Progenitor cell of endocrine pancreas (in vitro differentiated cells): ENCODE measurements at places on chromosomes 6 and 20.
A peak's percentile ranks its signal among the peaks of the same experiment; 100 is the strongest.

DNA sequence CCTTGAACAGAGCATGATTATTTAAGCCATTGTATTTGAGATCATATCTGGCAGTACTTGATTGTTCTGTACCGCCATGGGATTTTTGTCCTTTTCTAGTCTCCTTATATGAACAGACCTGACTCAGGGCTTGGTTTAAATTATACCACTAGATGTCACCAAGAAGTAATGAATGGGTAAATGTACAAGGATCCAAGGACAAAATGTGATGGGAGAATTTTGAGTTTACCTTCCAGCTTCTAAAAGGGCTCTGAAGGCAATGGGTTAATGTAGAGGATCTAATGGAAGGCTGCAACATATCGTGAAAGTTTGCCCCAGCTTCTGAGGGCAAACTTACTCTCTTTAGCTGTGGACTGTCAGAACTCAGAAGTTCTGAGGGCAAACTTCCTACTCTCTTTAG is 12.0 kb downstream of the RNF8 start:
- no peak for DNase-seq

DNA sequence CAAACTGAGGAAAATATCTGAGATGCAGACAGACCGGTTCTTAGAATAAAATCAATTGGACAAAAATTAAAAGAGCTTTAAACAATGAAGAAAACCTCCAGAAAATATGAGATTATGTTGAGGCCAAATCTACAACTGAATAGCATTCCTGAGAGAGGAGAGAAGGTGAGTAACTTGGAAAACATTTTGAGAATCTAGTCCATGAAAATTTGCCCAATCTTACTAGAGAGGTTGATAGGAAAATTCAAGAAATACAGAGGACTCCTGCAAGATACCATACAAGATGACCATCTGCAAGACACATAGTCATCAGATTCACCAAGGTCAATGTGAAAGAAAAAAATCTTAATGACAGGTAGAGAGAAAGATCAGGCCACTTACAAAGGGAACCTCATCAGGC is 437.7 kb upstream of the ADGRB3 start:
- DNase-seq = no peak

GRCh38 chr6:27617046-27617687 is 144.3 kb upstream of the ZNF184 start:
- DNase-seq = no peak

DNA sequence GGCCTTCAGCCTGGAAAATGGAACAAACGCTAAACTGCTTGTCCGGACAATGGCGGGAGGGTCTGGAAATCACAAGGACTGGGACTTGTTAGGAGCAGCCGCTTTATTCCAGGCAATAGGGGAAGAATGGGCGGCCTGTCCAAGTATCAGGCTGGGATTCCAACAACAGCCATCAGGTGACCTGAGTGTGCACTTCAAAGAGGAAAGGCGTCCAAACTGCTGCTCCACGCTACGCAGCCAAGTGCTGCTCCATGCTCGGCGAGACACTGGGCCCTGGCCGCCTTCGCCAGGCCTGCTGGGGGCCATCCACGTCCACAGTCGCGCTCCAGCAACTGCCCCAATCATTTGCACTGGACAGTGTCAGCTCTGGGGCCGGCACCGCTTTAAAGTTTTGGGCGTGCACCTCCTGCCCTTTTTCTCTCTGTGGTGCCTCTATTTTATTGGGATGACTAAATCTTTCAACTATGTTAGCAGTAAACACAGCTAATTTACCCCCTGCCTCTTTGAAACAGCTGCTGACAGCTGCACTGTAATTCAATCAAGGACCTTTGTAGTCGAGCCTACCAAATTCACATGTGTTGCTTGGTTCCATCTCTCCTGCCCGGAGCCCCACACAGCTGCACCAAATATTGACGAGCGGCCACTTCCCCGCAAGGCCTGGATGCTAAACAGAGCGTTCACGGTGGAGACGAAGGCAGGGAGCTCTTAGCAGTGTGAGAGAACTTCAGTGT is 98.3 kb downstream of the BMP7 start:
- DNase-seq = no peak

DNA sequence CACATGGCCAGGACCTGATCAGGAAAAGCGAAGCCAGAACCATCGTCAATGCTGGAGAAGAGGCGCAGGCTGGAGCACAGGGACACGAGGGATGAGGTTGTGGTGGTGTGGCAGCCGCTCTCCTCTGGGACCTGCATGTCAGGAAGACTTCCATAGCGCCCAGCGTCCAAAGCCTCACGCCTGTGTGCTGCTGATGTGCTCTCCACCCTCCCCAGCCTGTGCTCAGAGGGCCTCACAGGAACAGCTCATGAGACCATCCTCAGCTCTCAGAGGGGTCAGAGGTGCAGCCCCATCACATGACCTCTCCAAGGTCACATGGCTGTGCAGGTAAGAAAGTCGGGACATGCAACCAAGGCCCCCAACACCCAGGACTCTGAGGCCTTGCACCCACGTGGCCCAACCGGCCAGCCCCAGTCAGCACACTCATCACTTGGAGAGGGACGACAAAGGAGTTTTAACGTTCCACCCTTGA is 84.4 kb downstream of the NINL start:
- no peak for DNase-seq

- no peak for DNase-seq
Measured at GRCh38 chr6:107712237-107712664, 111.9 kb downstream of the SCML4 start.

- DNase-seq = no peak
Measured at GRCh38 chr6:38445925-38446324, 193.8 kb downstream of the BTBD9 start.

GRCh38 chr6:110055387-110055735 is 77.2 kb downstream of the GPR6 start:
- no peak for DNase-seq

DNA sequence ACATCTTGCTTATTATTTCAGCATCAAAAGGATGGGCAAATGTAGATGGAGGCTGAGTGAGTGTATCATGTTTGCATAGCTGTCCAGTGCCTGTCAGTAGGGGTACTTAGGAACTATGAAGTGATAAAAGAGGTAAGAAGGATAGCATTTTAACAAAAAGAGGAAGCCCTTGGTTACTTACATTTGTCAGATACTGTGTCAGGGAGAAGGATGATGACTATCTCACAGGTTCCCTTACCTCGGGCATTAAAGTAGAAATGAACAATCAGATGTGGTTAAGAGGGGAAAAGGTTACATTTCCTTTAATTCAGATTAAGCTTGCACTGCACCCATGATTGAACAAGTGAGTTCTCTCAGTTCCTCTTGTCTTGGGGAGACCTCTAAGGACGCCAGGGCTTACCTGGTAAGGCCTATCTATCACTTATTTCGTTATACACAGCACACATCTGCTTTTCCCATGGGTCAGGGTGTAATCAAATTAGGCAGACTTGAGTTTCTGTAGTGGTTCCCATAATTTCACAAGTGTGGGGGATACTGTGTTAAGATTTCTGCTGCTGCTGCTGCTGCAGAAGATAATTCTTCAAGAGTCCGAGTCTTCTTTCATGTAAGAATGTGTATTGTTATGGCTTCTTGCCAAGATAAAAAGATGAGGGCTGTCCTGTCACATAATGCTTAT is 4.5 kb downstream of the FOXO3 start:
- DNase-seq = no peak

- DNase-seq = peak; percentile 26
Measured at GRCh38 chr6:15948930-15949900, 179.7 kb upstream of the MYLIP start.

DNA sequence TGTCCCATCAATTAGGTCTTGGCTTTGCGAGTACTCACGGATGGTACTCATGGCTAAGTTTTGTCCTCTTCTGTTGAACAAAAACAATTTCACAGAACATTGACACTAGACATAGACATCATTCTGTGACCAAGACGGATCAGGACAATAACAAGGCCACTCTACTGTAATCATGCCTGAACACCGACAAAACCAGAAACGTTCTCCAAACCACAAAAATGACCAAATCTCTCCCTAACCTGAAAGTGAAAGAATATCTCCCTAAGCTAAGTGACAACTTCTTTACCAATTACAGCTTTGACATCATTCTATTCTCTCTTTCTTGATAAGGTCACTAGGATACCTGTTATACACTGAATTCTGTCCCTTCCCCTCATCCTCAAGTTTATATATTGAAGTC is 40.0 kb upstream of the SLC2A12 start:
- DNase-seq = no peak

- no peak for DNase-seq
Measured at GRCh38 chr6:26427451-26427809, 12.9 kb upstream of the BTN3A3 start.

DNA sequence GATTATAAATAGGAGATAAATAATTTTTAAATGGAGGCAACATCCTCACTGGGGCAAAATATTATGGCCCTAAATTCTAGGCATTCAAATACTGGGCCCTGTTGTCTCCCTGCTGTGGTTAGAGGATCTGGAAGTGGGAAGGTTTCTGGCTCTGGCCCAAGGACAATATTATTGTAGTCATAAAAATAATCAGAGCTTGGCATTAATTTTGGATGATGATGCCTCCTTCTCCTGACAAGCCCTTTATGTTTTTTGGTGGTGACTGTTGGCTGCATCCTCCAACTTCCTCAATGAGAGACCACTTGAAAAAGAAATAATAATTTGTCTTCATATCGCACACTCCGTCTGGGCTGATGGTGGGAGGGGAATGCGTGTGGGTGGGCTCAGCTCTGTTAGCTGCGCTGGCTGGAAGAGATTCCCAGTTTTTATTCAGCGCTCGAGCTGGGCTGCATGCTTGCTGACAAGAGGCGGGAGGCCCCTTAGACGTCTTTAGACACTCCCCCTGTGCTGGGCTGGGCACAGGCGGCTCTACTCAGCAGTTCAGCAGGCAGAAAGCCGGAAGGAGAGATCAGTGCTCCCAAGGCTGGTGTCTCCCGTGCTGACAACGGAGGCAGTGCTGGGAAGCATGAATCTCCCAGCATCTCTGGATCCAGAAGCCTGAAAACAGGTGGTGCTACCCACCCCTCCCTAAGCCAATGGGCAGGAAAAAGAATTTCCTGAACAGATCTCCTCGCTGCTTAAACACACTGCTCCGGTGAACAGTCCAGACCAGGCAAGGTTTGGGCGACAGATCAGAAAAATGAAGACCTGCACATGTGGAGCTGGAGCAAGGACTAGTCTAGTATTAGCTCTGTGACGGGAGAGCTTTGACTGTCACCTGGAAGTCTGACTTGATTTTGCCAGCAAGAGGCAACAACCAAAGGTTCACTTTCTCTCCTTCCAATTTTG is 97.7 kb downstream of the SYCP2 start:
- DNase-seq = no peak

DNA sequence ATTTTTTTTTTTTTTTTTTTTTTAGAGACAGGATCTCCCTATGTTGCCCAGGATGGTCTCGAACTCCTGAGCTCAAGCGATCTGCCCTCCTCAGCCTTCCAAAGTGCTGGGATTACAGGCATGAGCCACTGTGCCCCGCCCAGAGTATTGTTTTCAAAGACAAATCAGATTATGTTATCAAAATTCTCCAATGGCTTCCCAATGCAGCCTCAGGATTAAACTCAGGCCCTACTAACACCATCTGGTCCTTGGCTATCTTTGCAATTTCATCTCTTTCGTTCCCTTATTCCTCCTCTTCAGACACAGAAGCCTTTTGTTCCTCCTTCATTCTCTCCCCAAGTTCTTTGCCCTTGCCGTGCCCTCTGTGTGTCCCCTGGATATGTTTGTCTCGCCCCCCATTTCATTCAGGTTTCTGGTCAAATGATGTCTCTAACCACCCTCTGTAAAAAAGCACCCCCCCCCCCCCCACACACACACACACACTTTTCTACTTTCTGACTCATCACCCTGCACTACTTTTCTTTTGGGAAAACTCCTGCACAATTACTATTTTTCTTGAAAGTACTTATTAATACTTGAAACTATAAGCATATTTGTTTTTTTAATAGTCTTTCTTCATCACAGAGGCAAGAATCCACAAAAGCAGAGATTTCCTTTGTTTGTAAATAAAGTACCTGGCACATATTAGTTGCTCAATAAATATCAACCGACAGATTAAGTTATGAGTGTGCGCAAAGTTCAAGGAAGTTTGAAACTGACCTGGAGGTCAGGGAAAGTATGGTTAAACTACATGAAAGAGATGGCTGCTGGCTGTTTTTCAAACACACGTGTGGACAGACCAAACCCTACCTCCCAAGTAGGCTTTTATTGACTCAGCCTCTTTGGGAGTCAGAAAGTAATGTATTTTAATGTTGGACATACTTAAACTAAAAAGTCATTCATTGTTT is 16.7 kb downstream of the BTN1A1 start:
- DNase-seq = no peak

DNA sequence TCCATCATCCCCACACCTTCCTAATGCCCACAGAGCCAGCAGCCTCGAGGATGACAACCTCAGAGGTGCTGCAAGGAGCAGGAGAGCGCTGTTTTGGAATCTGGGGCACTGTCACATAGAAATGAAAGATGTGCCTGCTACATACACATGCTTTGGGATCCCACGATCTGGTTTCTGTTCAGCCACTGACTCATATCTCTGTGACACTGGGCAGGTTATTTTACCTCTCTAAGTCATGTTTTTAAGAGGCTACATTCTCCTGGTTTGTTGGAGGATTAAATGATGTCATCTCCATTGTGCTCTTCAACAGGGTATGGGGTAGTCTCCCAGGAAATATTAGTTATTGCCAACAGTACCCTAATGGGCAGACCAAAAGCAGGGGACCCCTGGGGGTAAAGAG is 32.6 kb upstream of the TAB2 start:
- DNase-seq = no peak

GRCh38 chr6:57432919-57433684 is 115.7 kb downstream of the PRIM2 start:
- no peak for DNase-seq

GRCh38 chr6:70396796-70397729 is 16.2 kb upstream of the FAM135A start:
- DNase-seq = no peak

DNA sequence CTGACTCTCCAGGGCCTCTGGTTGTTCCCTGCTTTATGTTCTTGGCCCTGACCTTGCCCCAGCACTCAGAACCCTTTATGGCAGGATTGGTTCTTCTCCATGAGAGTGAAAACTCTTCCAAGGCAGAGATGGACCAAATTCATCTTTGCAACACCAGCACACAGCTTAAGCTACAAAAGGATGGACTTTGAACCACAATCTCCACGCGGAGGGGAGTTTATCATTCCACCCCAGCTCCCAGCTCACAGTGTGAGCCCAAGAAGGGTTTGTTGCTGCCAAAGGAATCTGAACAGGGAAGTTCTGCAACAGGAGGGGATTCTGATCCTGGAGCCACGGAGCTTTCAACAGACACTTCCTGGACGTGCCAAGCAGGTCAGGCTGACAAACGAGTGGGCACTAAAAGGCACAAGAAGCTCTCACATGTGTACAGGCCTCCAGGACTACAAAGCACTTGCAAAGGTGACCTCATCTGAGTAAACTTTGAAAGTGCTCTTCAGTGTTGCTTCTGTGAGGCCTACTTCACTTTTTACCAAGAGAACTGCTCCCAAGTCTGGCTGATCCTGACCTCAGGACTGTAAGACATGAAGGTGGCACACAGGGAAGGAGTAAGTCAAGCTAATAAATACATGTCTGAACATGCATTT is 8.9 kb downstream of the FITM2 start:
- DNase-seq = no peak

DNA sequence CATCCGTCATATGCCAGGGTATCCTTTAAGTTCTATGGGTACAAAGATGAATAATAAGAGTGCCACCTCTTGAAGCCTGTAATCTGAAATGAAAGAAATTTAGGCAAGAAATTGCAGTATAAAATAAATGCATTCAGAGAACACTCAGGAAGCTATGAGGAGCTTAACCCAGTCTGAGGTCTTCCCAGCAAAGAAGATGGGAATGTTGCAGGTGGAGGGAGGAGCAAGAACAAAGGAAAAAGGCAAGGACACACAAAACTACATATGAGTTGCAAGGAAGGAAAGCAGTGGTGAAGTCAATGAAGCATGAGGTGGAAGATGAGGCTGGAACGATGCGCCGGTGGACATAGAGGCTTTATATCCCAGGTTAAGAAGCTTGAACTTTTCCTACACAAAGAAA is 67.0 kb upstream of the DST start:
- DNase-seq = no peak
